Stimulated activated CD4-positive, alpha-beta T cell treated with anti-CD3 and anti-CD28 coated beads, TNF-alpha, amount 100 ng/mL, for 24 hours (primary cell): ENCODE measurements at places on chromosomes 12 and 14.
A peak's percentile ranks its signal among the peaks of the same experiment; 100 is the strongest.

GRCh38 chr14:61671082-61671481 lies 24.2 kb upstream of the HIF1A start:
- no peak for DNase-seq

- no peak for DNase-seq
These were observed 286.2 kb upstream of the MDGA2 start for GRCh38 chr14:47961634-47962033.

- no peak for DNase-seq
These were observed 38.5 kb downstream of the NT5DC3 start for GRCh38 chr12:103802586-103802886.

DNA sequence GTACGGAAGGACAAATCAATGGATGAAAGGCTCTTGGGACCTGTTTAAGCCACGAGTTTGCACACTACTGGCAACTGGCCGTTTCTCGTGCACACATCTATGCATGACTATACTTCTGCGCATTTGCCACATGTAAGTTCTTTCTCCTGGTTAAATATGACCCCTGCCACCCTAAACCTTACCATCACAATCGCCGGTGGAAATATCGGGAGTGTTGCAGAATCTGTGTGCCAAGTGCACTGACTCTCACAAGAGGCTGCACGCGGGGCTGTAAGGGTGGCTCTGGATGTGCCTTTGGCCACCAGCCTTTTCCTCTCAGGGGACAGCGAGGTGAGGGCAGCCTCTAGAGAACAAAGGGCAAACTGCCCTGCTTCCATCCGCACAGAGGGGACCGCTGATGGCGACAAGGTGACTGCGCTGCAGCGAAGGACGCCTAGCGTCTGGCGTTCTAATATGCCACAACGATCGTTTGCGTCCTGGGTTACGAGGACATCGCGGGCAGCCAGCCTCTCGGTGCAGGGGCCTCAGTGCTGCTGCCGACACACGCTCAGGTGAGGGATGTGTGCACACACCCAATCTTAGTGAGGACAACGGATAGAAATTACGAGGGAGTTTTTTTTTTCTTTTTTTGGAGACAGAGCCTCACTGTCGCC lies 232.2 kb downstream of the PCNX1 start:
- DNase-seq: no peak

DNA sequence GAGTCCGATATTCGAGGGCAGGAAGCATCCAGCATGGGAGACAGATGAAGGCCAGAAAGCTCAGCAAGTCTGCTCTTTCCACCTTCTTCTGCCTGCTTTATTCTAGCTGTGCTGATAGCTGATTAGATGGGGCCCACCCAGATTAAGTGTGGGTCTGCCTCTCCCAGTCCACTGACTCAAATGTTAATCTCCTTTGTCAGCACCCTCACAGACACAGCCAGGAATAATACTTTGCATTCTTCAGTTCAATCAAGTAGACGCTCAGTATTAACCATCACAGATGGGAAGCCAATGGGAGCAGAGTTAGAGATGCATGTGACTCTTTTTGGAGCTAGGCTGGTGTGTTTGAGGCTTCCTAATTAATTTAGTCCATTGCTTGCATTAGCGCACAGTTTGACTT lies 17.0 kb downstream of the C12orf75 start:
- no peak for DNase-seq

DNA sequence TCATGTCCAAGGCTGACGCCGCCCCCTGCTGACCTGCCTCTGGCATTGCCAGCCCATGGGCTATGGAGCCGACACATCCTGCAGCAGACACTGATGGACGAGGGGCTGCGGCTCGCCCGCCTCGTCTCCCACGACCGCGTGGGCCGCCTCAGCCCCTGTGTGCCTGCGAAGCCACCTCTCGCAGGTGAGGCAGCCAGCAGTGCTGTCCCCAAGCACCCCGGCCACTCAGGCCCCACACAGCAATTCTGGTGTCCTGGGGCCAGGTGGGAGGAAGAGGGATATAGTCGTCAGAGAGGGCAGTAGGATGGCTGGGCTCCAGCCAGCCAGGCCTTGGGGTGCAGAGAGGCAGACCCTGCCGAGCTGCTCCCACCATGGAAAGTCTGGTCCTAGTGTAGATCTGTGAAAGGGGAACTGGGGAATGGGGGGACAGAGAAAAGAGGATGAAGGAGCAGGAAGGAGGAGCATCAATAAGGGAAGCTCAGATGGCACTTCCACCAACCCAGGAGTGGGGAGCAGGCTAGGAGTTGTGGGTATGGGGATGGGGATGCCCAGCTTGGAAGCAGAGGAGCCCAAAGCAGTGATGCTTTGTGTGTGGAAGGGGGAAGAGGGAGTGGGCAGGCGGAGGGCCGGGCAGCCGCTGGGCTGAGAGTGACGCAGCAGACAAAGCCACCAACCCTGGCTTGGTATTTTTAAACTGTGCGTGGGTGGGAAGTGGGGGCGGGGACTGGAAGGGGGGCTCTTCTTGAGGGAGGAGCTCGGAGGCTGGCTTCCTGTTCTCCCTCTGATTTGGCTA lies 4.7 kb downstream of the NAB2 start:
- DNase-seq: peak; percentile 83

- DNase-seq: no peak
These were observed 92.4 kb downstream of the KSR2 start for GRCh38 chr12:117876436-117876816.

DNA sequence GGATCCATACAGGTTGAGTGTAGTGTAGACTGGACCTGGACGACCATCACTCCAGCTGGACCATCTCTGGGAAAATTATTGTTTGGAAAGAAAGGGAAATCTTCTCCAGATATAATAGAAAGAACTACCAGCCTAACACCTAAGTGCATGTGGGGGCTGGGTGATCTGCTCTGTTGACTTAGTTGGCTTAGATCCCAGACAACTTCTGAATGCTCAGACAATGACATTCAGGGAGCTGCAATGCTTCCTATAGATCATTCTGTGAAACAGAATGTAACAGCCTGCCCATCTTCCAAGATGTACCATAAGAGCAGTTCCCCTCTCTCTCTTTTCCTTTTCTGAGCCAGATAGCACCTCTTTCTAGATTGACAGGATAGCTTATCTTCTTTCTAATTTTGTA lies 572.8 kb upstream of the STXBP6 start:
- no peak for DNase-seq

- no peak for DNase-seq
These were observed 65.0 kb downstream of the ATF7IP start for GRCh38 chr12:14430394-14430986.

DNA sequence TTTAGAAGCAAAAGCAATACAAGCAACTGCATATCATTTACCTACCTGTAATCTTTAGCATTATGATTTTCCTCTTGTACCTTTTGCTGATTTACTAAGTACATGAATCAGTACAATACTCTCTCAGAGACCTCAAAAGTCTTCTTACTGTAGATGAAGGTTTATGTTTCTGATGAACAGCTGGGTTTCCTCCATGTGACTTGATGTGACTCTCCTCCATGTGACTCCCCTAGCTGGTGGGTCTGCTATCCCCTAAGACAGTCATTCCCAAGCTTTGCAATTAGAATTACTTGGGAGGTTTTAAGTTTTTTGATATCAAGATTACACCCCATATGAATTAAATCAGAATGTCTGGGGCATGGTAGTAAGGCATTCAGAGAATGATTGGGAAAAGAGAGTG lies 32.0 kb upstream of the ABCC9 start:
- no peak for DNase-seq

DNA sequence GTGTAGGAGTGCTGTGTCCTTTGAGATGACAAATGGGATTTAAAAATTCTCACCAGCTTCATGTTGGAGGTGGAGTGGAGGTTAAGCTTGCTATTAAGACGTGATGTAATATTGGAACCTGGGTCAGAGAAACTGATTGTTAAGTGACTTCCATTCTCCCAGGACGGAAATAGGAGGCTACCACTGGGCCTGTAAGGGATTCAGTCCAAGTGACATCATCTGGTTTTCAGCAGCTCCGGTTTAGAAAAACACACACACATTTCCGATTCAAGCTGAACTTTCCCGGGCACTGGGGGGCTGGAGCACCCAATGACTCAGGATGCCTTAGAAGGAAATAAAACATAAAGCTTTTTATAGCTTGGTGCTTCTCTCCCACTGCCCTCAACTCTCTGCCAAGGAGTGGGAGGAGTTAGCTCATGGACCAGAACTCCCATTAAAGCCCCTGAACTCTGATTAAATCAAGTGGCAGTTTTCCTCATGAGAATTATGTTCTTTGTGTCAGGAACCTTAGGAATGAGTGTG lies 12.4 kb downstream of the CALM1 start:
- DNase-seq: no peak

- no peak for DNase-seq
These were observed 192.8 kb downstream of the GRIN2B start for GRCh38 chr12:13788626-13789025.

GRCh38 chr14:89378119-89378518 lies 38.9 kb downstream of the FOXN3 start:
- peak; percentile 32 for DNase-seq

DNA sequence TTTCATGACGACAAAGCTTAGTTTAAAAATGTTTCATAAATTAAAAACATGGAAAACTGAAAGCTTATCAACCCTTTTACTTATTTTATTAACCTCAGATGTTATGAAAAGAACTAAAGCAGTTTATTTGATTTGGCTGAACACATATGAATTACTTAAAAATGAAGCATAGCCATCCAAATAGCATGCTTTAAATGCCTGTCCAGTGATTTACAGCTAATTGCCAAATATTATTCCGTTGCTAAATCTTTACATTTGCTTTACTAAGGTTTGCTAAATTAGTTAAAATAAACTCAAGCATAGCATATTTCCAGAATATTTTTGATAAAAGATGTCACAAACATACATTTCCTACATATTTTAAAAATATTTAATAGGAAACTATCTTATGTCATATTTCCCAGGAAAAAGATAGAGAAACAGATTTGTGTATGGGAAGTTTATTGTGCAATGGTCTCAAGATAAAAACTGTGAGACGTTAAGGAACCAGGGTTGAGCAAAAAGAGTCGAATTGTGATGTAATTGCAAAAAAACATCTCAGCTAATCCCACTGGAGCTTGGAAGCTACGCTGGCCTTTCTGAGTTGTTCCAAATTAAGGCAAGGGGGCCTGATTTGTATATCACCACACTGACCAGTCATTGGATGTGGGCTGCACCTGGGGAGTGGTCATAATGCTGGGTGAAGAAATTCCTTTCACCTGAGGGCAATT lies 25.8 kb downstream of the GPR135 start:
- DNase-seq: no peak

GRCh38 chr14:22847661-22848341 lies 11.4 kb downstream of the MMP14 start:
- no peak for DNase-seq

DNA sequence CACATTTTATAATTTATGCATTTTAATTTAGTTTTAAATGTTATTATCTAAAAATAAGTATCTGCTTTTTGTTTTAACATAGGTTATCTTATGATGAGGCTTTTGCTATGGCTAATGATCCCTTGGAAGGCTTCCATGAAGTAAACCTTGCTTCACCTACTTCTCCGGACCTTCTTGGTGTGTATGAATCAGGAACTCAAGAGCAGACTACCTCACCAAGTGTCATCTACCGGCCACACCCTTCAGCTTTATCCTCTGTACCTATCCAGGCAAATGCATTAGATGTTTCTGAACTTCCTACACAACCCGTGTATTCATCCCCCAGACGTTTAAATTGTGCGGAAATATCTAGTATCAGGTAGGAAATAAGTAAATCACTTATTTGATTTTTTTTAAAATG lies 16.6 kb downstream of the RAB3IP start:
- no peak for DNase-seq

GRCh38 chr12:120012067-120012621 lies 23.1 kb downstream of the BICDL1 start:
- DNase-seq: peak; percentile 67

GRCh38 chr12:105567061-105567460 lies 236.6 kb downstream of the C12orf75 start:
- DNase-seq: no peak
